ENCODE measurements at places on chromosomes 16 and 17. TPM values are rescaled to one million over a fixed set of nuclear protein-coding genes. Genes with fewer than 3 reads are reported as not detected.

Gene FGF11
- 0.86 TPM for total RNA-seq

Gene NTN3
- 3.6 TPM for total RNA-seq

Gene CACNG4
- total RNA-seq, result 0.10 TPM

Gene CCDC200
- not detected for total RNA-seq

Gene MYH3
- total RNA-seq, result 4.2 TPM

Gene MPV17L
- 14.6 TPM for total RNA-seq

- no peak for DNase-seq
These were observed 2.8 kb upstream of the PVALEF start for GRCh38 chr17:81162491-81162890.

GRCh38 chr16:12245921-12246720 lies 269.6 kb downstream of the SNX29 start:
- DNase-seq, result no peak

- no peak for DNase-seq
These were observed 69.8 kb upstream of the PLCG2 start for GRCh38 chr16:81709016-81709900.

- no peak for DNase-seq
These were observed 3.3 kb downstream of the KRT37 start for GRCh38 chr17:41421116-41421515.

GRCh38 chr17:21034340-21035235 lies 8.2 kb downstream of the USP22 start:
- DNase-seq, result no peak

DNA sequence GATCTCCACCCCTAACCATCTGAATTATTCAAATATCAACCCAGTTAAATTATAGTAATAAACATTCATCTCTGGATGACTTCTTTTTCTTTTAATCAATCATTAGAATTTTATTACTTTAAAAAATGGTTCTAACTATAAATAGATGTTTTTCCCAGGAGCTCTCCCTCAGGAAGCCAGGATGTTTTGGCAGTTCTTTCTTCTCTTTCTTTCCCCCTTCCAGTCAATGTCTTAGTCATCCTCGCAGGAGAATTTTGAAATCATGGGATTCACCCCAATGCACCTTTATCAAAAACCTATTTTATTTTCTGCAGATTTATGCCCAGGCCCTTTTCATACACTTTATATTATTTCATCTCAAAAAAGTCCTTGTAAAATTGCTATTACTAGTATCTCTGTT lies 711.6 kb downstream of the CDH11 start:
- no peak for DNase-seq

- no peak for DNase-seq
These were observed 941 bp downstream of the PDK2 start for GRCh38 chr17:50096092-50096491.

DNA sequence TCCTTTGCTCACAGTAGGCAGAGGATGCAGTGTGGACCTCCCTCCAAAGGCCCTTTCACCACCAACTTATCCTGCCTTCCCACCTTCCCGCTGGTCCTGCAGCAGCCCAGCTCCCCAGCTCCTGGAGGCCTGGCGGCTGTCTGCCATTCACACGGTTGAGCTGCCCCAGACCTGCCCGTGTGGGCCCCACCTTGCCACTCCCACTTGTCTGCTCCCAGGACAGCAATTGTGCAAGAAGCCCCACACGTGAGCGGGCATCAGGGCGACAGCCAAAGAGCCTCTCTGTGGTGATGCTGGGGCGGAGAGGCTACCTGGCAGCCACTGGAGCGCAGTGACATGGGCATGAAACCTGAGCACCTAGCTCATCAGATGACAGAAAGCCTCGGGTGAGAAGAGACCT lies 248.6 kb upstream of the MAF start:
- DNase-seq, result no peak

DNA sequence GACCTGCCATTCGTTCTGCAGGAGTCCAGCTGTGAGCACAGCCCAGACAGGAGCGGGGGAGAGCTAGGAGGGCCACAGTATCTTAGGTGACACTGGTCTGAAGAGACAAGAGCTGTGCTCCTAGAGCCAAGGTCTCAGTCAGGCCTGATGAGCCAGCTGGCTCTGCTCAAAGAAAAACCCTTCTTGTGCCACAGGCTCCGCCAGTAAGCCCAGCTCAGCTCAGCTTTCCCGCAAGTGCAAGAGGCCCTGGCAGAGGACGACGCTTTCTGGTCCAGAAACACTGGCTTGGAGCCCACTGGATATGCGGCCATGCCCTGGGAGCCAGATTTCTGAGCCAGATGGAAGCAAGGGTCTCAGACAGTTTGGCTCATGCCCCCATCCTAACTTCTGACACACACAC lies 23.9 kb downstream of the PEMT start:
- peak; percentile 93 for DNase-seq

- no peak for DNase-seq
These were observed at the start of gene CDH3 for GRCh38 chr16:68644715-68645493. CDH3 (plus strand) TSS chr16:68645310; CDS start chr16:68645380, 70 bp downstream.

GRCh38 chr17:13194887-13195286 lies 177.1 kb upstream of the ELAC2 start:
- DNase-seq, result no peak

DNA sequence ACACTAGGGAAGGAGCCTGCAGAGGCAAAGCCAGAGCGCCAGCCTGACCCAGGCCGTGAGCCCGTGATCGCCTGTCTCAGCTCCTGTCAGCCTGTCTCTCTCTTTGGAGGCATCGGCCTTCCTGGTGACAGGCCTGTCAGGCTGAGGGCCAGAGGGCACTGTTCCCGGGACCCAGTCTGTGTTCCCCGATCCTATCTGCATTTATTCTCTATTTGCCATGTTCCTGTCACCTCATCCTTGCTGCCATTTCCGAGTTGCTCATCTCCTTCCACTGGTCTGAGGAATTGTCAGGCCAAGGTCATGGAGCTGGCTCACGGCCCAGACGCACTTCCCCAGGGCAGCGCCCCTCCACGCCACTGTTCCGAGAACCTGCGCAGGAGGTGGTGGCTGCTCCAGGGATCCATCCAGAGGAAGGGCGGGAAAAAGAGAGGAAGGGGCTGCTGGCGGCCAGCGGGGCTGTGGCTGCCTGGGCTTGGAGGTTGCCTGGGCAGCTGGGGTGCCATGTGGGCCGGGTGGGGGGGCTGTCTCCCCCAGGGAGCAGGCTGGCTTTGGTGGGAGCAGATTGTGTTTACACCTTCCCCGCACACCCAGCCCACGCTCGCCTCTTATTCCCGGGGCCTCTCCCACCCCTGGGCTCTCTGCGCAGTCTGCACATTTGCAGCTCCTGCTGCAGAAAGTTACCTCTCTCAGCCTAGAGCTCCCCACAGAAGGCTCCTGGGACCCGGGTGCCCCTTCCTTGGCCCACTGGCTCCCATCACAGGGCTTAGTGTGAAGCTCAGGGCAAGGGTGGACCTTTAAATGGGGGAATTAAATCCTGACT lies 4.9 kb downstream of the PRCD start:
- no peak for DNase-seq

DNA sequence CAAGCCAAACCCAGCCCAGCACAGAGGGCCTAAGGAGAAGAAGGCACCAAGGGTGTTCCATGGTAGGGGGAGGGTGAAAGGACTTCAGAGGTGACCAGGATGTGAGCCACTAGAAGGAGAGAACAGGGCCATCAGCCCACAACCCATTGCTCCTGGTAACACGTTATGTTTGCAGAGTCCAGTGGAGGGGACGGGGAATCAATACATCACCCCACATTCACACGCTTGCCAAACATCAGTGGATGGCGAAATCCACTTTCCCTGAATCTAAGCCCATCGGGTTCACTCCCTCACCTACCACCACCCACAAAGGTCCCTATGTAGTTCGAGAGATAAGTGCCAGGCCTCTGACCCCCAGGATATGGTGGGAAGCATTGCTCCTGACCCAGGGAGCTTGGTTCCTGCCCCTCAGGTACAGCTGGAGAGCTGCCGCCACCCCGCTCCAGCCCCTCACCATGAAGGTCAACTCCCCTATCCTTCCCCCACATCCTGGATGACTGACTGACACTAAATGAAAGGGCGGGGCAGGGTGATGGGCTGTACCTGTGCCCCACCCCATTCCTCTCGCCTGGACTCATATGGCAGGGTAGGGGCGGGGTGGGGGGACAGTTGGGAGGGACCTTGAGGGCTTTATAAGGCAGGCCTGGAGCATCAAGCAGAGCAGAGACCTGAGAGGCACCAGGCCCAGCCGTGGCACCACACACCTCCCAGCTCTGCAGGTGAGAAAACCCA lies at the start of gene GAST:
Gene GAST, plus strand, starts transcription at position 663 of the 732 bp plus-strand sequence. CDS start 3,106 bp downstream, outside the sequence.
- no peak for DNase-seq

DNA sequence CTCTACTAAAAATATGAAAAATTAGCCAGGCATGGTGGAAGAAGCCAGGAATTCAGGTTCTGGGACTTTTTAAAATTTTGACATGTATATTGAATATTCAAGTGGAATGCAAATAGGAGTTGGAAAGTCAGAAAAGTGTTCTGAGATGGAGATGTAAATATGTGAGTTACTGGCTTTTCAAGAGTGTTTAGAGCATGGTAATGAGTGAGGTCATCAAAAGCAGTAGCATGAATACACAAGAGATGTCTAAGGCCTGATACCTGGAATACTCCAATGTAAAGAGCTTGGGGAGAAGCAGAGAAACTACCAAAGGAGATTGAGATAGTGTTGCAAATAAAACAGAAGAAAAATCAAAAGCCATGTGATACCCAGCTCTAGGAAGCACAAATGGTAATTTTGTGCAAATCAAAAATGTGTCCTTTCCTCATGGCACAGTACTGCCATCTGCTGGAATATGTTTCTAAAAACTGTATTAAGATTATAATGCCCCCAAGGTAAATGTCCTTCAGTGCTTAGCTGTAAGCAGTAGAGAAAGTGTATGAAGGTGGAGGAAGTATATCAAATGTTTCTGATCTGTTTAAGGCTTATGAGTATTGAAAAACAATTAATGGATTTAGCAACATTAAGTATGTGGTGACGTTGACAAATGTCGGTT lies 908.4 kb downstream of the KCNJ18 start:
- no peak for DNase-seq

DNA sequence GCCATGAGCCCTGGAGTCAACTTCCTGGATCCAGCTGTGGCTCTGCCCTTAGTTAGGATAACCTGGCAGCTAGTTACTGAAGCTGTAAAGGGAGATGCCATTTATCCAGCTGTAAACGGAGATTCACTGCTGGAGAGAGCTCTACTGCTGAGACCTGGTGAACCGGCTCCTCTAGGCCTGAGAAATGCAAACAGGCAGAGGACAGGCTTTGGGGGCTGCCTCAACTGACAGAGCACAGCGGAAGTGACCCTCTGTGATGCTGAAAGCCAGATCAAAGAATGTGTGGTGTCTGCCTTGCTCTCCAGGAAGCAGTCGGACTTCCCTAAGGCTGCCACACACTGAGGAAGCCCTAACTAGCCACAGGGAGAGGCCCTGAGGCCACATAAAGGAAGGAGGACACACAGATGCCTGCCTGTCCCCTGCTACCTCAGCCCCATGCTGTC lies 21.9 kb upstream of the GPRC5C start:
- DNase-seq, result no peak

DNA sequence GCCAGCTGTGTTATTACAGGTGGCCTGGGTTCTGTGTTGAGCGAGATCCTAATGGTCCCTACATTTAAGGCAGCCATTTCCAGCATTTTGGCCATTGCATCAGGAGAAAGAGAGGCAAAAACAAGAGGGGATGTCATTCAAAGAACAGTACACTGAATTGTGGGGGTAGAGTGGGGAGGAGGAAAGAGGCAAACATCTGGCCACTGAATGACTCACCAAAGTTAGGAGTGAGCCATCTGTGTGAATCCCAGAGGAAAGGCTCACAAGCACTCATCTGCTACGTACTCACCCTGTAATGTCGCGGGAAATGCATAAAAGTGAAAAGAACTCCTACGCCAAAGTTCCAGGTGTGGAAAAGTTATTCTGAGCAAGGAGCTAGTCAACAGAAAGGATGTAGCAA lies 16.7 kb downstream of the KRABD2 start:
- DNase-seq, result no peak

- no peak for DNase-seq
These were observed 11.2 kb downstream of the RGS11 start for GRCh38 chr16:264440-264951.

- no peak for DNase-seq
These were observed 14.7 kb downstream of the RABEP2 start for GRCh38 chr16:28910086-28911031.

- DNase-seq, result no peak
These were observed 111.1 kb downstream of the SMG6 start for GRCh38 chr17:2192367-2193057.

DNA sequence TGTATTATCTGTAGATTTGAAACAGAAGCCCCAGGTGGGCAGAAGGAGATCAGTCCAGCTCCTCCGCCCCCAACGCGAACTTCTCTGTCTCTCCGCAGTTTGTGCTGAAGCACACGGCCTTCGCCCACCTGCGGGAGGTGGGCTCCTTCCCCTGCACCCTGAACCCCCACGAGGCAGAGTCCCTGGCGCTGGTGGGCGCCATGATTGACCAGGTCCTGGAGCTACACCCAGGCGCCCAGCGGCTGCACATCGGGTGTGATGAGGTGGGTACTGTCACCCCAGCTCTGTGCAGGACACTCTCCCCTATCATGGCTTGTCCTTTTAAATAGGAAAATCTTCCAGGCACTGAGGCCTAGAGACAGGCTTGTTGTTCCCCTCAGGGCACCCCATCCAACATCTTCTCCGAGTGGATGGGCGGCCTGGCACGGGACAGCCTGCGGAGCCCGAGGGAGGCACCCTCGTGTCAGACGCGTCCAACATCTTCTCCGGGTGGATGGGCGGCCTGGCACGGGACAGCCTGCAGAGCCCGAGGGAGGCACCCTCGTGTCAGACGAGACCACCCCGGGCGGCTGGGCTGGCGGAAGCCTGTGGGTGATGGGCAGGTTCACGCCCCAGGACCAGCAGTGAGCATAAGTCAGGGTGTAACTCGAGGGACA lies 15.3 kb upstream of the OGFOD3 start:
- no peak for DNase-seq

- no peak for DNase-seq
These were observed 4.0 kb upstream of the IL17C start for GRCh38 chr16:88634141-88634993.

DNA sequence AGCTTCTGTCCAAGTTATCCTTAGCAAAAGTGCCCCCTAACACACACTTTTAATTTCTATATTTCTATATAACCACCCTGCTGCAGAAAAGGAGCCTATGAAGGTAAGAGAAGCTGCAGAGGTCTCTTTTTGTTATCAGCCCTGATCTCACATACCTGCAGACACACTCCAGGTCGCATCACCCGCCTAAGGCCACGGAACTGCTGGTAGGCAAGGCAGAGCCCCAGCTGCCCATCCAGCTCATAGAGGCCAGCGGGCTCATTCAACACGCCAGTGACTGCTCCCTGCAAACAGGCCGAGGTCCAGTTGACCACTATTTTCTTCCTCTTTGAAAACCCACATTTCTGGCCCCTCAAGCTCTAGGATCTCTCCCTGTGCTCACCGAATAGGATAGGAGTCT lies 12.2 kb downstream of the CTC1 start:
- no peak for DNase-seq

Data from left lobe of liver (tissue), 2 donors.